Small intestine (tissue), 16 donors: ENCODE measurements at places on chromosomes 1 and 21.

GRCh38 chr1:61781151-61781550 is 38.9 kb downstream of the PATJ start:
- DNase-seq: no peak

GRCh38 chr1:48069662-48070395 is 72.6 kb upstream of the TRABD2B start:
- peak; percentile 48 for DNase-seq

DNA sequence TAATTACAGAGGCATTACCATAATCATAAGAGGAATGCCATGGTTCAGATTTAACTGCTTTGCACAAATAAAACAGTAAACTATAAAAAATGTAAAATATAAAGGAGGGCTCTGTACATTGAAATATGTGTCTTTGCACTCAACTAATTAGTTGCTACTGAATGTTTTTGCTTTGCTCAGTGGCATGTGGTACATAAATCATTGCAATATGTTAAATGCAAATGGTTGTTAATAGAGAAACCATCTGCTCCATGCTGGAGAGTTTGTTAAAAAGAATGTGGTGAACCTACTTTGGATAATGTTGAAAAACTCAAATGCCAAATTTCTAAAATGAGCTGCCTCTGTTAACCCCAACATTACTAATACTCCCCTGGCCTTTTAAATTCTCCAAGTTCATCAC is 201.5 kb downstream of the NTNG1 start:
- DNase-seq: no peak

- no peak for DNase-seq
These were observed 45.3 kb downstream of the RIMS3 start for GRCh38 chr1:40620150-40620549.

- DNase-seq: no peak
These were observed 358.4 kb downstream of the NTNG1 start for GRCh38 chr1:107499139-107499744.

DNA sequence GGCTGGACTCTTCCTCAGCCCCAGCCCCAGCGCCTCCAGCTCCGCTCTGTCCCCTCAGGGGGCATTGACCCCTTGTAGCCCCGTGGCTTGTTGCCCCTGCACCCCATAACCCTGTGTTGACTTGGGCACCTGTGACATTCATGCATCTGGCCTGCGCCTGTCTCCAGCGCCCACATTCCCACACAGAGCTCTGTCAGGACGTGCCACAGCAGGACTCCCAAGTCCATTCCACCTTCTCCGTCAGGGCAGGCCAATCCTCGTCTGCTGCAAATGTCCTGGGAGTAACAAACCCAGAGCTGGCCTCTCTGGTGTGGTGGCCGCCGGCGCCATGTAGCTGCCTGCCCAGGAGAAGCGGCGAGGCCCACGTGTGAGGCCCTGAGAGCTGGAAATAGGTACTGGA is 60.6 kb downstream of the AGPAT3 start:
- DNase-seq: no peak

- no peak for DNase-seq
These were observed 6.7 kb downstream of the OR2T11 start for GRCh38 chr1:248627971-248628844.
